HT-29 (cell line): ENCODE measurements at places on chromosomes 4 and X. TPM values are rescaled to one million over a fixed set of nuclear protein-coding genes. Genes with fewer than 3 reads are reported as not detected.

DNA sequence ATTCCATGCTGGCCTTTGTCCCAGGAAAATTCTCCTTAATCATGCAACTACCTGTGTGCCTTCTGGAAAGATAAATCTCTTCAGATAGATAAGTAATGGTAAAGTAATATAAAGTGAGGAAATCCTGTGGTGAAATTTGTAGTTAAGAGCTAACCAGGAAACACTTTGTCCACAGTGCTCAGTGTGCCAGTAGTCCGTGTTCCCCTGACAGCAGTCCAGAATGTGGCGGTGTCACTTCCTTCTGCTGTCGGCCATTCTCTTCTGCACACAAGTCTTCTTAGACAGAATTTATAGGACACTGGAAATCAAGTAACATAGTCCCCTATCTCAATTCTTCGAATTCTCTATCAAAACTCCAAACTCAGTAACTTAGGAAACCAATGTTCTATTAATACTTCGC is 5.7 kb upstream of the CXXC4 start:
- DNase-seq, result no peak

GRCh38 chr4:153241970-153242838 is 38.0 kb downstream of the TRIM2 start:
- DNase-seq, result peak; percentile 26

- no peak for DNase-seq
Observed at GRCh38 chr4:113825272-113825671, 63.7 kb upstream of the CAMK2D start.

GRCh38 chr4:100428051-100428450 is 89.8 kb downstream of the EMCN start:
- peak; percentile 70 for DNase-seq

GRCh38 chrX:108211301-108211700 is 119.7 kb downstream of the ATG4A start:
- no peak for DNase-seq

DNA sequence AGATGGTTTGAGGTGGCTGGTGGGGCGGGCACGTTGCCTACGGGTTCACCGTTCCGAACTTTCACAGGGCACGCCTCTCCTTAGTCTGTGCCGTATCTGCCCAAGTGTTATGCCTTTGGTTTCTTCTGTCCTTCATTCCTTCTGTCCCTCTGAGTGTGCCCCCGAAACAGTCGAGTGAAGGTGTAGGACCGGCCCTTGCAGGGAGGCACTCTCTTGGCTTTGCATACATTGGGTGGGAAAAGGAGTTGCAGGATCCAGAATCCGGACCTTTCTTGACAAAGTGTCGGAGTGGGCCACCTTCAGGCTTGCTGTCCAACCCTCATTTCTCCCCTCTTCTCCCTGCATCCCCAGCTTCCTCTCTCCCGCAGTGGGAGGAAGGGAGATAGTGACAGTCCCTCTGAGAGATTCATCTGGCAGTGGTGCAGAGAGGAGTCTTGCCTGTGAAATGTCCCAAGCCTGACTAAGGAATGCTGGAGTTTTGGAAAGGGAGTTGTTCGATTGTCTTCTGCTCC is 569 bp downstream of the ARFIP1 start:
- no peak for DNase-seq

DNA sequence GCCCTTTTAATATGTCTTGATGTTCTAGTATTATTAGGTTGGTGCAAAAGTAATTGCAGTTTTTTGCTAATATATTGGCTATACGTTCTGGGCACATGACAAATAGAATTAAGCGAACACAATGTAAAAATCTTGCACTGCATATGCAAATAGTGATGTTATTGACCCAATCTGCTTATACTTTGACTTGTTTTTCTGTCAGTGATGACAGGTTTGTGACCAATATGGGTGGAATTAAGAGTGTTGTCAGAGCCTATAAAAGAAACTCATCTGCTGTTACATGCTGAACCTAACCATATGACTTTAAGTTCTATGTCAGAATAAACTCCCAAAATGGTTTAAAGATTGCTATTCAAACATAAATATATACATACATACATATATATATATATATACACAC is 30.7 kb upstream of the HPGD start:
- DNase-seq, result no peak

Gene KLHL2
- total RNA-seq, result 10.0 and 11.9 TPM in 2 replicates

Gene GBA3
- not detected in 2 replicates for total RNA-seq
